ENCODE measurements at places on chromosomes 4 and X.
A peak's percentile ranks its signal among the peaks of the same experiment; 100 is the strongest.

GRCh38 chr4:156798438-156798837 is 173.2 kb downstream of the PDGFC start:
- DNase-seq = no peak

GRCh38 chrX:153685751-153686696 is 1.7 kb upstream of the SLC6A8 start:
- no peak for DNase-seq

DNA sequence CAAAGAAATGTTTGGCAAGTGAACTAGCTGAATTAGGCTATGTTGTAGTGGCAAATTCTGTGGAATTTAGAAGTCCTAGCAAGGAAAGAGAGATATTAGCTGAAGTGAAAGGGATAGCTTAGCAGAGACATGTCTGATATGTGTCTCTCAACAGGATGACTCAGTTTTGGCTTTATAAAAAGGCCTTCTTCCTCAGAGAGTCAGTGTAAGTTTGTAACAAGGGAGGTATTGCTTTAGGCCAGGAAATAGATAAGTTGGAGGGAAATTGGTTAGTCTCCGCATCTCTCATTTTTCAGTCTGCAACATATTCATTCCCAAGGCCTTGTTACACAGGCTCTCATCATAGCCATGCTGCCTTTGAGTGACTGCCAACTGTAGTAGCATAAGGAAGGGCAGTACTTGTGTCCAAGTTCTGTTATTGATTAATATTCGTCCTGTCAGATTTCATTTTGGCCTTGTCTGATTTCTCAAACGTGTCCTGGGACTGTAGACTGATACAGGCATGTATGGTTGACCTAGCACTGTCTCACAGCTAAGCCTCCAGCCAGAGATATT is 4.0 kb downstream of the TMEM164 start:
- DNase-seq = no peak

GRCh38 chr4:107719922-107720722 is at the start of gene PAPSS1:
TSS of gene PAPSS1 (minus strand) at chr4:107720234. CDS start at chr4:107720179, 55 bp downstream.
- DNase-seq = peak; percentile 98

DNA sequence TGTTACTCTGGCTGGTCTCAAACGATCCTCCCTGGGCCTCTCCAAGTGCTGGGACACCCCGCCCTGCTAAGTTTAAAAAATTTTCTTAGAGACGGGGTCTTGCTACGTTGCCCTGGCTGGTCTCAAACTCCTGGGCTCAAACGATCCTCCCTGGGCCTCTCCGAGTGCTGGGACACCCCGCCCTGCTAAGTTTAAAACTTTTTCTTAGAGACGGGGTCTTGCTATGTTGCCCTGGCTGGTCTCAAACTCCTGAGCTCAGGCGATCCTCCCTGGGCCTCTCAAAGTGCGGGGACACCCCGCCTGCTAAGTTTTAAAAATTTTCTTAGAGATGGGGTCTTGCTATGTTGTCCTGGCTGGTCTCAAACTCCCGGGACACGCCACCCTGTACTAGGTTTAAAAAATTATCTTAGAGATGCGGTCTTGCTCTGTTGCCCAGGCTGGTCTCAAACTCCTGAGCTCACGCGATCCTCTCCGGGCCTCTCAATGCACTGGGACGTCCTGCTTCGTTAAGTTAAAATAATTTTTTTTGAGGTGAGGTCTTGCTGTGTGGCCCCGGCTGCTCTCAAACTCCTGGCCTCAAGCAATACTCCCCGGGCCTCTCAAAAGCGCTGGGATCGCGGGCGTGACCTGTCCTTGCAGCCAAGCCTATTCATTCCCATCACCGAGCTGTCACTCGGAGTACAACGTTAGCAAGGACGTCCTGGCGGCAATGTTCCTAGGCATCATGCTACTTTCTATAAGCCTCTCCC is 1.1 kb downstream of the SLC25A6 start:
- DNase-seq = no peak

DNA sequence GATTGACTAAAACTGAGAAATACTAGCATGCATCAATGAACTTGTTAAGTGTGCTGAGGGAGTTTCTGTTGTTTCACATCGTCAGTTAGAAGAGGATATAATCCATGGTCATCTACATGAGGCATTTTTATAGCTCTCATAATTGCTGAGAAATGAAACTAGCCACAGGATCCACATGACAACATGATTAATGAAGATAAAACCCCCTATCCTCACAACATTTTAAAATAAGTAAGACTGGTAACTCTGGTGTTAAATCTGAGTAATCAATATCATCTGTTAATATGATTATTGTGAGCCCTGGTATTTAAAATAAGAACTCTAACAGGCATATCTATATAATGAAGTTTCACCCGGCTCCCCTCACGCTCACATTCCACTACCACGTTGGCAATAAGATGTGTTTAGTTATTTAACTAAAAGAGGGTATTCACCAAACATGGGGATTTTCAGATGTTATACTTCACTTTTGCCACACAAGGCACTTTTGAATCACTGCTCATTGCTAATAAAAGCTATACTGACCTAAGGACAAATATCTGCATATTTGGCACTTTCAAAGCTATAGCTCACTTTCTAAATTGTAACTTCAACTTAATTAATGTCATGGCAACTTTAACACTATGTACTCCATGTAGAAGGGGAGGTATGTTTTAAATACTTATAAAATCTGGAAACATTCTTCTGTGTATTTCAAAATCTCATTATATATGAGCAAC is 6.7 kb downstream of the UNC5C start:
- no peak for DNase-seq

DNA sequence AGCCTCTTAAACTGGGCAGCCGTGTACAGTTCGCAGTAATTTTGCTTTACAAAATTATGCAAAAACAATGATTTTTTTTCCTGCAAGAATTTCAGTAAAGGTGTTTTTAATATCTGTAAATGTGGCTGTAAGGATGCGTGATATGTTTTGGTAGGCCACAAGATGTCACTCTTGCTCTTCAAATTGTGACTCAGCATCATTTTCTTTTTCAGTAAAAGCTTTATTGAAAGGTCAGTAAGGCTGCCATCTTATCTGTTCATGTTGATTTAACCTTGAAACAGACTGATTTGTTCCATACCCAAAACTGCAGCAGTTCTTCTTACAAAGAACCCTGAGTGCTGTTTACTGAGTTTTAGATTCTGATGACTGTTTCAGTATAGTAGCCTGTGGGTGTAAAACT is 39.9 kb downstream of the TXLNG start:
- peak; percentile 51 for DNase-seq

GRCh38 chrX:75596178-75596577 is 73.3 kb upstream of the ZDHHC15 start:
- no peak for DNase-seq

DNA sequence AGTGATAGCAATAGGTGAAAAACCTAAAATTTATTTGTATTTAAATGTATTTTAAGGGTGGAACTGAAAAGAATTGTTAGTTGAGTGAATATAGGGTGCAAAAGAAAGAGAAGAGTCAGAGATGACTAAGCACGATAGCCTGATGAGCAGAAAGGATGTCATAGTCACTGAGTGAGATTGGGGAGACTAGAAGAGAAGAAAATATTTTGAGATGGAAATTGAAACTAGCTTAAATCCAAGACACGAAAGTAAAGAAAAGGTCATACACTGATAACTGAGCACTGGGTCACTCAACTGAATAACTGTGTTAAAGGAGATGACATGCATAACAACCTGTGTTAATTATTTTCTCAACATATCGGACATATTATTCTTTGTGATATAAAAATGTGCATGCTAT is 55.5 kb downstream of the SPANXN4 start:
- DNase-seq = no peak

- no peak for DNase-seq
These were observed 84.4 kb downstream of the SCFD2 start for GRCh38 chr4:53281438-53281837.

GRCh38 chr4:184950117-184950830 is 68.0 kb upstream of the HELT start:
- no peak for DNase-seq

DNA sequence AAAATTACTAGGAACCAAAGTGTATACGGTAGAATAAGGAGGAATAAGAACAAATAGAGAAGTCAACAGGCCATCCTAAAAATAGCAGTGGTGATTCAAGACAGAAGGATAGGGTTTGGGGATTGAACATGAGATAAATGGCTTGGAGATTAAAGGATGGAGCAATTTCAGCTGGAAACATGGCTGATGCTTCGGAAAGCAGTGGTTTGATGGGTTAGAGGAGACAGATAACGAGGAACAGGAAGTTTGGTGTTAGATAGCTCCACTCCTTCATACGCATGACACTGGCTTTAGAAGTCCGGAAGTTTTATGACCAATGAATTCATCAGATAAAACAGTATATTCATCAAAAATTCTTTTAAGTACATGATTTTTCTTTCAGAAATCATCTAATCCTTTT is 70.8 kb upstream of the GALNTL6 start:
- DNase-seq = no peak
